ENCODE measurements at places on chromosomes 2 and 18. TPM values are rescaled to one million over a fixed set of nuclear protein-coding genes. Genes with fewer than 3 reads are reported as not detected.

DNA sequence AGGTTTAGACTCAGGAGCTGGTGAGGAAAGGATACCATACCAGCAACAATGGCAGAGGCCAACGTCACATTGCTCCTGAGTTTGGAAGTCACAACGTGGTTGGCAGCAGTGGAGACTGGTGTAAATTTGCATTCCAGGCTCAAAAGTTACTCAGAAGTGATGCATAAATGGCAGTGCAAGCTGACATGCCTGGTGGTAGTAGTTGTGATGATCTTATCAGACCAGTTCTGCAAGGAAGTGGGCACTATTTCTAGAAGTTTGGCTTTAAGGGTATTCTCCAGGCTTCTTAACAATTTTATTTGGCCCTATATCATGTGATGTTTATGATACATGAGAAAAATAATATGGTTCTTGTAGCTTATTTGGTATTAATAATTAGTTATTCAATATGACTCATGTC, 37.8 kb downstream of the CXCR4 start:
- DNase-seq = no peak

- DNase-seq = no peak
Measured at GRCh38 chr18:67433971-67434370, 82.5 kb downstream of the DSEL start.

DNA sequence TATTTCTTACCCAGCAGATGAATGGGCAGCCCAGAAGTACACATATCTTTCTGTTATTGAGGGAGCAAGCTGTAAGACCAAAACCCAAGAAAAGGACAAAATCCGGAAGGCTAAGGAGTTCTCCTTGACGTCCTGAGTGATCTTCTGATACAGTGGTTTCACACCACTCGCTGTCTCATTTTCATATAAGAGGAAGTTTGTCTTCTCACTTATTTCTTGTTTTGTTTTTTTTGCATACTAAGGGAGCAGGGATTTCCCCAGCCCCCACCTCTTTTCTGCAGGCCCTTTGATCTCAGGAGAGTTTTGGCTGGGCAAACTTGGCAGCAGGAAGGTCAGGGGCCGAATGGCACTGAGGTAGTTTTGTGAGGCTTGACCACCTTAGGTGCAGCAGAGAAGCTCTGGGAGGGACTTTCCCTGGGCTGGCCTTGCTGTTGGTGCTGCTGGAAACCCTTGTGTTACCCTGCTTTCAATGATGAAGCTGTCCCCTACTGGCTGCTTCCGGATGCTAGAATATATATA, 13.3 kb downstream of the CHRNA1 start:
- no peak for DNase-seq

DNA sequence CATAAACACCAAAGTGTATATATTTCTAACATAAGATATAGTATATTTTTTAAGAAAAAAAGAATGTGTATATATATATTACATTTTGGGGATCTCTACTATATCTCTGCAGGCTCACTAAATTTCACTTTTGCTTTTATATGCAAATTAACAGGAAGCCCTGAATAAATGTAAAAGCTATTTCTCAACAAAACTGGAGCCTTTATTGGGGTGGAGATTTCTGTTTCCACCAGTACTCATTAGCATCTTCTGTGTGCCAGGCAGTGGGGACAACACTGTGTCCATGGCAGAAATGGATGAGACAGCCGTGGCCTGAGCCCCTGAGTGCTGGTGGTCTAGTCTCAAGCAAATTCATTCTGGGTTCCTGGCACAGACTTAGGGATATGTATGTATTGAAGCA, 41.3 kb downstream of the C18orf63 start:
- no peak for DNase-seq

- no peak for DNase-seq
Measured at GRCh38 chr2:26394694-26395093, 7.0 kb upstream of the DRC1 start.

The MOCOS gene
- total RNA-seq = 0.09 TPM

The EFHD1 gene
- 1.00 TPM for total RNA-seq

The DUSP2 gene
- total RNA-seq = 4.1 TPM

DNA sequence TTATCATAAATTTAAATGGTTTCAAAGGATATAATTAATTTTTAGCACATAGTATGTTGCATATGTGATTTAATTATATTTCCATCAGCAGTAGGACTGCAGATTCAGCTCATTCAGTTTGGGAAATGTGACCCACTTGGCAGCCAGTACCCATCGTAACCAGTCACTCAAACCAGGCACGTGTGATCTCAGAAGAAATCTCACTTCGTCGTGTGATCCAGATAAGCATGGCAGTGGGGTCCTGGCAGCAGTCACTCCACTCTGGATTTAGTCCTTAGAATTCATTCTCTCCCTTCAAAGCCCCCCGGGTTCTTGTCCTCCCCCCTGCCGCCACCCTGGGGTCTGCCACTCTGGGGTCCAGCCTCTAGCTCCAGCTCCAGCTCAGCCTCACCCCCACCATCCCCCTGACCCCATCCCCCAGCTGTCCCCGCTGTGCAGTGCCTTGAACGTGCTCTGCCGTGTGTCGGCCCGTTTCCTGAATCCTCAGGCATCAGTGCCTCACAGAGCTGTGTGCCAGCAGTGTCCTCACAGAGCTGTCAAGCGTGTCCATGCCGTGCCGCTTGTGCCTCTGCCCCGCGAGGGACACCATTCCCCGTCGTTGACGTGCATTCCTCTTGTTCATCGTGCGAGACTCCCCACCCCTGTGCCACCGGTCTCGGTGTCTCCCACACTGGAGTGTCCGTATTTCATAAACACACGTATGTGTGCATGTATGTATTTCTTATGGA, 34.8 kb downstream of the TRAPPC12 start:
- peak; percentile 30 for DNase-seq

GRCh38 chr2:239194731-239195317, 206.0 kb downstream of the HDAC4 start:
- no peak for DNase-seq

The KIF1A gene
- 217 TPM for total RNA-seq

DNA sequence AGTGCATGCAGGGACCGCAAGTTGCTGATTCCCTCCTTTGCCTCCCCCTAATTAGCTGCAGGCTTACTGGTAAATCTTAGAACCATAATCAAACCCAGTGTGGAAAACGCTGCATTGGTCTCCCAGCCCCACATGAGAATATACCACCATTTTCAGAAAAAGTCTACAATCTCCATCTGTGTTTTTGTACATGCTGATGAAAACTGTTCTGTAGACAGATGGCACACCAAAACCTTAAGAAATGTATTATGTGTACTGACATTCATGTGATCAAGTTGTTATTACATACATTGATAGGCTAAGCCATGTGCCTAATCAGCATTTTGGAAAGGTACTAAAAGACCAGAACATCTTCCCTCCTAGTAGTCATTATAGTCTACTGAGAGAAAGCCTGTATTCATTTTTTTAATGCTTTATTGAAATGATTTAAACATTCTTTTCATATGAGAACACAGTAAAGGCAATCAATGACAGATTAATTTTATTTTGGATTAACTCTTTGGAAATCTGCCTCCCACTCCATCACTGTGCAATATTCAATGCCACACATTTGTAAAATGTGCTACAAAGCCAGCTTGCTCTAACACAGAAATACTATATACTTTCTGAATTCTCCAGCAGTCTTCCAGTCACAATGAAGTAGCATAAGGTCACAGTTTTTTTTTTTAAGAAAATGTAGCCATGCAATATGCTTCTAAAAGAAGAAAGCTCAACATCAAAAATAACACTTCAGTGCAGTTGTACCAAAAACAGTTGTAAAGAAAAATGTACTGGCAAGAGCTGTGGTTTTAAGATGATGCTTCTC, 1.8 kb upstream of the CRYGA start:
- no peak for DNase-seq

DNA sequence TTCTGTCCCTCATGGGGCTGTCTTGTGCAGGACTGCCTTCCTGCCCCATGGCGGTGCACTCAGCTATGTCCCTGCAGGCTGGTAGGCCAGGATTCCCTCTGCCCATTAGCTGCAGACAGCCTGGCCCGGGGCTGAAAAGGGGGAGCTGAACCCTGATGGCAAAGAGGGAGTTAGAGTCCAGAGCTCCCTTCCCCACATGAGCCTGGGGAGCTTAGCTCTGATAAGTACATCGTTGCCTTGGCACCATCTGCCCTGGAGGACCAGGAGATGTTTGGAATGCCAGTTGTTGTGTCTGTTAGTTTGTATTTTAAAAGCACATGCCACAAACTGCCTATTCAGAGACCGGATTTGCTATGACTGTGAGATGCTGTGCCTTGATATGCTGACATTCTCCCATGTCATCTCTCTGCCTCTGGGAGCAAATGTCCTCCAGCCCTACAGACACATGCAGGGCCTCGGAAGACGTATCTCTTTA, 65.1 kb upstream of the AFF3 start:
- DNase-seq = no peak

GRCh38 chr18:32769586-32770053, 3.2 kb downstream of the KLHL14 start:
- no peak for DNase-seq

- no peak for DNase-seq
Measured at GRCh38 chr2:231951452-231952035, 10.0 kb upstream of the DIS3L2 start.

GRCh38 chr2:149087751-149088150, 49.3 kb downstream of the LYPD6B start:
- no peak for DNase-seq

The GALR1 gene
- total RNA-seq = 1.4 TPM

- no peak for DNase-seq
Measured at GRCh38 chr2:64699712-64700111, 46.0 kb upstream of the SERTAD2 start.

DNA sequence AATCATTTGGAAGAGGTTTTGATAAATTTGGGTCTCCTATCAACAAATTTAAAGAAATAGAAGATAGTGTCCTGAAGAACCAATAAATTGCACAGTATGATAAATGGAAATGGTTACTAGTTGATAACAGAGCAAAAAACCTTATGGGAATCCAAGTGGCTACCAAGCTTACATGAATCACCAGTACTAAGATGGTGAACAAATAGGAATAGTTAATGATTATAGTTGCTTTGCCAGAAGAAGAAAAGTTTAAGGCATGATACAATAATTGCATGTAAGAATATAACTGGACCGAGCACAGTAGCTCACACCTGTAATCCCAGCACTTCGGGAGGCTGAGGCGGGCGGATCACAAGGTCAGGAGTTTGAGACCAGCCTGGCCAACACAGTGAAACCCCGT, 19.6 kb upstream of the INO80D start:
- no peak for DNase-seq

The STAMBP gene
- 16.0 TPM for total RNA-seq

DNA sequence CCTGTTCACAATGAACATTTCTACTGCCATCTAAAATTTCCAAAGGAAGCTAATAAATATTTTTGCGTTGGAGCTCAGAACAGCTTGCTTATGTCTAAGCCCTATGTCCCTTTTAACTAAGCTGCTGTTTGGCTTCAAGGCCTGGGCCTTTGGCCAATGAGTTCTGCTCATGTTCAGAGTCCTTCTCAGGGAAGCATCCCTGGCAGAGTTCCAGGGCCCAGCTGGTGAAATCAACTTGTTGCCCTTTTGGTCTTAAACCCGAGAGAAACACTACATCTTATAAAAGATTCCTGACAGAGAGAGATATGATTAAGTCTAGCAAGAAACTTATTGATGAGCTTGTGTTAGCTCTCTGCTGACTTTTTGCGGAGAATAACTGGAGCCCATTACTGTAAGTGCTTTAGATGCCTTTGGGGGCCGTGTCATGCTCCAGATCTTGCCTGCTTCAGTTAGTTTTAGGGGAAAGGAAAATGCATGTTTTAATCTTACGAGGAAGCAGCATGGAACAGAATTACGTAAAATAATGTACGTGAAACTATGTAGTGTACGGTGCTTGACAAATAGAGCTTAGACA, 102.5 kb upstream of the NOSTRIN start:
- peak; percentile 22 for DNase-seq

The MAPRE3 gene
- 20.8 TPM for total RNA-seq

GRCh38 chr2:43312755-43313641, 86.6 kb upstream of the ZFP36L2 start:
- peak; percentile 38 for DNase-seq

- no peak for DNase-seq
Measured at GRCh38 chr2:104777721-104778120, 76.2 kb upstream of the POU3F3 start.
